ENCODE measurements at places on chromosomes 11 and 22.

DNA sequence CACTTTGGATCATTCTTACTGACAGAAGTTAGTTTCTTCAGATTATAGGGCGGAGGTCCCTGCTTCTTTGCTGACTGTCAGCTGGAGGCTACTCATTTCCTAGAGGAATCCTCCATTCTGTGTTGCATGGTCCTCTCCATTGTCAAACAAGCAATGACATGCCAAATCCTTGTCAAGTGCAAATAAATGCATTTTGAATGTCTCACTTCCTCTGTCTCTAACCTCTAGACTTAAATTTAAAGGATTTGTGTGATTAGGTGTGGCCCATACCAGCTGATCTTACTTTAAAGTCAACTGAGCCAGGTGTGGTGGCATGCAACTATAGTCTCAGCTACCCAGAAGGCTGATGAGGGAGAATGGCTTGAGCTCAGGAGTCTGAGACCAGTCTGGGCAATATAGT, 458.4 kb upstream of the CCDC179 start:
- DNase-seq: no peak

DNA sequence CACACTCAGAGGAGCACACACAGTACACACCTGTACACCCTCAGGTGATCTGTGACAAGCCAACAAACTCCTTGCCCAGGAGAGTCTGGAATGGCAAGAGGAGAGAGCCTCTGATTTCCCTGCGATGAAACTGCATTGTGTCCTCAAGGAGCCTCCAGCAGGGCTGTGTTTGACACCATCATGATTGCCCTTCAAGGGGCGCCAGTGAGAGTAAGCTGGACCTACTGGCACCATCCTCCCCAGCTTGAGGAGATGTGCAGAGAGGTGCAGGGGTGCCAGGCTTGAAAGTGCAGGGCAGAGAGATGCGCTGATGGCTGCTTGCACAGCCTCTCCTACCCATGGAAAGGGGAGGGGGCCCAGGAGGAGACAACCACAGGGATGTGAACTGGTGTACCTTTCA, 188.8 kb upstream of the CADM1 start:
- no peak for DNase-seq

DNA sequence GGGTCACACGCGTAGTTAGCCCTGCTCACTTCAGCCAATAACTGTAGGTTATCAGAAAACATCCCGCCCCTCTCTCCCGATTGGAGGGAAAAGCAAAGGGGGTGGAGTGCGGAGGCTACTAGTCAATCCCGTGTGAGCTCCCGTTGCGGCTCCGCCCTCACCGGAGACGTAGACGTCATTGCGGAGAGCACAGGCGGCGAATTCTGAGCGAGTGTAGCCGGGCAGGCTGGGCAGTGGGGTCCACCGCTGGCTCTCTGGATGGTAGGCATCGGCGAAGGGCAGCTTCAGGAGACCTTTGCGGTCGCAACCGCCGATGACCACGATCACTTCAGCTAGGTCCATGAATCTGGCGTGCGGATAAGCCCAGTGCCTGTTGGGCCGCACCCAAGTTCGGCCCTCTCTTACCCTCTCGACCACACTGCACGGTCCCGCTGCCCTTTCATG, 4.7 kb downstream of the KLHL35 start:
- DNase-seq: peak; percentile 89

GRCh38 chr22:30310881-30311771, 15.6 kb downstream of the TBC1D10A start:
- peak; percentile 38 for DNase-seq

DNA sequence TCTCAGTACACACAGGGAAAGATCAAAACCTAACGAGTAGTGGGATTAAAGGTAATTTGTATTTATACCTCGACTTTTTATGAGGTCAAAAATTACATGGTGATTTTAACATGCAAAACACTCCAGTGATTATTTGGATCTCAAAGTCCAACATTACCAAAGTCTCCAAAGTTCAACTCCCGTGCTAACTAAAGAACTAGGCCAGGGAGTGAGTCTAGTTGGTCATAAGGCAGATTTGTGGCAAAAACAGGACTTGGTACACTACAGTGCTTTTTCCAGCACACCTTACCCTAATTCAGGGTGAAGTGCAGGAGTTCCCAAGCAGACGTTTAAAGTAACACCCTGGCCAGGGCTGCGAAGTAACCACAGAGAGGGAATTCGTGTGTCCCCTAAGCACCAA, 1.1 kb downstream of the PUS3 start:
- DNase-seq: no peak

- DNase-seq: no peak
These were observed at the start of gene PRR5L for GRCh38 chr11:36295926-36296325. TSS of gene PRR5L (plus strand) at chr11:36296288. CDS start at chr11:36401122, 104,834 bp downstream.

DNA sequence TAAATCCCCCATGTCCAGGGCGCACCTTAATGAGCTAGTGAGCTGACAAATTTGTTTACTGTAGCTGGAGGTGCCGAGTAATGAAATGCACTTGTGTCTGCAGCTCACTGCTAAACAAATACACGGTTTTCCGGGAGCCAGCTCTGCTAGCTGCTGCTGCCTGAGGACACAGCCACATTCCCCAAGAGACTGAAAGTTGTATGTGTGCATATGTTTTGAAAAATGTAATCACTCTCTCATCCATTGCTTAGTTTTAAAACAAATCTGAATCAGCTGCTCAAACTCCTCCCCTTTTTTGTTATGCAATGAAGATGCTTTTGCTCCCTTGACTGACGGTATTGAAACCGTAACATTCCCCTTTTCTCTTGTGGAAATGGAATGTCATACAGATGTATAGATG, 62.4 kb upstream of the NNMT start:
- peak; percentile 17 for DNase-seq

- peak; percentile 57 for DNase-seq
These were observed 31.9 kb downstream of the FLI1 start for GRCh38 chr11:128725630-128726319.

DNA sequence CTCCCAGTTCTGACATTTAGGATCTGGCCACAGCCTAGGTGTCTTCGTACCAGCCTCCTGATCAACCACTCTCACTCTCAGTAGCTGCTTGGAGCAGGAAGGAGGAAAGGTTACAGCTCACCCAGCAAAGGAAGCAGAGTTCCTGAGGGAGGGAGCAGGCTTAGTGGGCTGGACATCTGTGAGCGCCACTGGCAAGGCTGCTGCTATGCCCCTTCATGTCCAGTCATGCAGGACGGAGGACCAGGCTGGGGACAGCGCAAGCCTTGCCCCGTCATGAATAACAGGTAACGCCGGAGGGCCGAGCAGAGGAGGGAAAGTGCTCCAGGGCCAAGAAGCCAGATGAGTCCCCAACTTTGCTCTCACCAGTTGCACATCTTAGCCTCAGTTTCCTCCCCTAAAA, 25.8 kb downstream of the TPST2 start:
- no peak for DNase-seq

DNA sequence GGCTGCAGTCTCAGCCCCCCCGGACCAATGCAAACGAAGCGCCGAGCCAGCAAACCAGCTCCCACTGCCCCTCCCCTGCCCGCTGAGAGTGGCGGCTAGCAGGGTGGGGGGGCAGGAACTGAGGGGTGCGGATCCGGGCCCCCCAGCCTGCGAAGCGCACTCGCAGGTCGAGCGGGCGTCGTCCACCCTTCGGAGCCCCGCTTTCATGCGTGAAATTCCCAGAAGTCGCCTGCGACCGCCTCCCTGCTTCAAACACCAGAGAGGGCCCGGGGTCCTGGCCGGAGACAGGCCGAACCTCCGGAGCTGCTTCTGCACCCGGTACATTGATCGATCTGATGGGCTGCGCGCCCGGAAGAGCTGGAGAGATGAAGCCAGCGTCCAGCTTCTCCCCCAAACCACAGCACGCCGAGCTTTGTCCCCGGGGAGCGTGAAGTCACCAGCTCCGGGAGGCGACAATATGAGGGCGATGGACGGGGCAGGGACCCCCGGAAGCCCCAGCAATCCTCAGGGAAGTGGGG, 646 bp upstream of the PATZ1 start:
- peak; percentile 50 for DNase-seq

GRCh38 chr22:32650553-32651345, 150.8 kb upstream of the TIMP3 start:
- peak; percentile 18 for DNase-seq

DNA sequence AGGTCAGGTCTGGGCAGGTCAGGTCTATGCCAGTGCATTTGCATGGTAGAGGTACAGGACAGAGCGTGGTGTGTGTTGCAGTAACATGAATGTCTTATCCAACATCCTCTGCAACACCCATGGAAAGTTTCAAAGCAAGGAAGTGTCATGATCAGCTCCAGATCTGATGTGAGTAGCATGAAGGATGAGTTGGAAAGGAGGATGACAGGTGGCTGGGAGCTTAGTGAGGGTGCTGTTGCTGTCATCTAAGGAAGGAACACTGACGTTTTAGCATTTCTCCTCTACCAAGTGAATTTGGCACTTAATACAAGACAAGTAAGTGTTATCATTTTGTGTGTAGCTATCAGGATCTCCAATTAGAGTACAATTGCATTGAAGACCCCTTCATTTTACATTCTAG, 65.1 kb downstream of the GRK3 start:
- no peak for DNase-seq

DNA sequence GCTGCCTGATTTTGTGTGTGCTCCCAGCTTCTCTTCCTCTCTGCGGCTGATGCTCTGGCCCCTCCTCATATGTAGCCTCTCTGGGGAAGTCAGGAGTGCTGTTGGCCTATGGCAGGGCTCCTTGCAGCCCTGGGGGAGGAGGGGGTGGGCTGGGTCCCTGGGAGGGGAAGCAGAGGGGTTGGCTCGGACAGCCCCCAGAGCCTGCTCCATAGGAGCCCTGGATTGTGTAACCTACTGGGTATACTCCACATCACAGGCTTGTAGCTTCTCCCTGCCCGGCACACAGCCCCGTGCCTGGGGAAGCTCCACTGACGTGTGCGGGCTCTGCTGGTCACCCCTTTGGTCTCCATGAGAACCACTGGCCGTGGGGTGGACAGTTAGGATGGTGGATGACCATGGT, 113.8 kb downstream of the ST3GAL4 start:
- DNase-seq: no peak

- peak; percentile 96 for DNase-seq
These were observed 23.9 kb upstream of the LYVE1 start for GRCh38 chr11:10592331-10592730.

DNA sequence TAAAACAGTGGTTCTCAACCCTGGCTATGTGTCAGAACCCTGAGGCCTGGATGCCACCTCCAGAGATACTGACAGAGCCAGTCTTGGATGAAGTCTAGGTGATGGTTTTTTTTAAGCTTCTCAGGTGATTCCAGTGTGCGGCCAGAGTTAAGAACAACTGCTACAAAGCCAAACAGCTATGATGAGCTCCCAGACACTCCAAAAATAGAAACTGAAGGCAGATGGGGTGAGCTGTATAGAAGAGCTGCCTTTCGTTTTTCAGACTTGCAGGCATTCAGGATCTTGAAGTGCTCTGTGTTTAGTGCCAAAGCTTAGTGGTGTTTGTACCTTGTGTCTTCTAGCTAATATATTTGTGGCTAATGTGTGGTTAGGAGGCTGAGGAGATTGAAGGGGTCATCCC, 14.2 kb downstream of the SCUBE2 start:
- DNase-seq: no peak

DNA sequence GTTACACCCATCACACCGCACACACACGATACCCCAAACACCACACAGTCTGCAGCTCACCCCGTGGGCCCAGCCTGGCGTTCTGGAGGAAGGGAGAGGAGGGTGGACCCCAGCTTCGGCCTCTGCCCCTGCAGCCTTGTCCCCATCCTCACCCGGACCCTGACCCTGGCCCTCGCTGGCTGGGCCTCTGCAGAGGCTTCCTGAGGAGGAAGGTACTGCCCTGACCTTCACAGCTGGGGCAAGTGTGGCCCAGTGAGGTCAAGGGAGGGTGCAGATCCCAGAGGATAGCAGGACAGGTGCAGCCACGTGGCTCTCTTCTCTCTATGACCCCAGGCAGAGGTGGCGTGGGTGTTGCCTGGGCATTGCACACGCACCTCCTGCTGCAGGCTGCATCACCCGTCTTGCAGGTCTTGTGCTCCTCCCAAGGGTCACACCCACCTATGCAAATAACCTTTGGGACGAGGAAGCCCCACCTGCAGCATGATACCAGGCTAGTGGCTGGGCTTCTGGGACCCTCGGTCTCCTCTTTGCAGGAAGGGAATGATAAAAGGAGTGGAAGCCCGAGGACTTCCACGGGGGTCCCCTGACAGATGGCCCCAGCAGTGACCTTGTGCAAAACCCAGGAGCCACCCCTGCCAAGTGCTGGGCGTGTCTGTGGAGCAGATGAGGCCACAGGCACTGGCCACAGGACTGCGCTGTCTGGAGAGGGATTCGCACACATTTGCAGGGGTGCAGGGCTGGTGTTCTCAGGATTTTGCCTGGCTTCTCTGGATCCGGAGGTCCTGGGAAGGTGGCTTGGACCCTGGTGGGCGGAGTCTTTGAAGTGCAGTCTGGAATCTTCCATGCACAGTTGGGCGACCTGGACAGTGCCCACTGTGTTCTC, 1241.5 kb downstream of the BRD1 start:
- no peak for DNase-seq

GRCh38 chr11:107711861-107712755, at the start of gene SLN:
TSS of gene SLN (minus strand) at chr11:107712056.
- DNase-seq: no peak

- DNase-seq: no peak
These were observed 87.5 kb upstream of the PARVA start for GRCh38 chr11:12289667-12290476.

GRCh38 chr11:46381819-46382645, 563 bp downstream of the MDK start:
- DNase-seq: no peak

GRCh38 chr22:25753252-25753651, 11.3 kb downstream of the MYO18B start:
- DNase-seq: no peak

GRCh38 chr11:101128571-101129202, 926 bp downstream of the PGR start:
- DNase-seq: no peak

GRCh38 chr11:1206391-1207271, 16.2 kb upstream of the MUC5B start:
- DNase-seq: no peak

GRCh38 chr22:26225207-26225606, 55.9 kb downstream of the SEZ6L start:
- no peak for DNase-seq
